NCI-H460 (cell line): ENCODE measurements at places on chromosomes 7 and 10.

DNA sequence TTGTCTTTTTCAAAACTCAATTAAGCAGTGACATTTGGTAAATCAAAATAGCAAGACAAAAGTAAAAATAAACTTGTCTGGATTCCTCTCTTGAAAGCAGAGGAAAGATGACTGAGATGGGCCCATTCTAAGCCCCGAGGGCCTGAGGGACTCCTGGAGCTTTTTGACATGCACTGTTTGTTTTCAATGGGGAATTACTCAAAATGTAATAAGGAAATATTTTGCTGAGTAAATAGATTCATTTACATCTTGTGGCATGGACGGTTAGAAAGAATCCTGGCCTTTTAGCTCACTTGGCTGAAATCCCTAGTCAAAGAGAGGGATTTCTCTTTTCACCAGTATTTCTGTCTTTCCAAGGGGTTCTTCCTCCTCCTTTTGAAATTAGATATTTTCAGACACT, 108.0 kb downstream of the MKX start:
- DNase-seq, result no peak

DNA sequence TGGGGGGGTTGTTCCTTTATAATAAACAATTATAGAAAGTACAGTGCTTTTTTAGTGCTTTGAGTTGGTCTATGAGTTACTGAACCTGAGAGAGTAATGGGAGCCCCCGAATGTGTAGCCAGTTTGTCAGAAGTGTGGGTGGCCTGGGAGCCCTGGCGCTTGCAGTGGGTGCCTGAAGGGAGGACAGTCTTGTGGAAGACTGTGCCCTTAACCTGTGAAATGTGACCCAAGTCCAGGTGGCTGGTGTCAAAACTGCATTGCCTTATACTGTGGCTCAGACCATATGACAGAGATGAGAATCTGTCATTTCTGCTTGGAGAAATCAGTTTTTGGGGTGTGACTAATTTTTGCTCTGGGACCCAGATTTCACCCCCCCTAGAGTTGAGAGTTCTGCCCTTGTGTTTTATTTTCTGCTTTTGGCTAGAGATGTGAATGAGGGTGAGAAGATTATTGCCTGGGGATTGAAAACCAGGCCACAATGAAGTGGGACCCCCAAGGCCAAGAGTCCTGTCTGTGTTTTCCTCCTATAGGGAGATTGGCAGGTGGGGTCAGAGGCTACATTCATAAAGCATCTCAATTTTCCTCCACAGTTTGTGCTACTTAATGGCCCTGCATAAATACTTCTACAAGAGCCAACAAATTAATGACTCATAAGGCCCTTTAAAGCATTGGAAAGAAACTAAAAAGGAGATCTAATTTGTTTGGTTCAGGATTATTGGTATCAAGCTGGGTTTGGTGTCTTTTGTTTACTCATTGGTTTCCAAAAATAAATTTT, 24.1 kb upstream of the CARD11 start:
- DNase-seq, result no peak

DNA sequence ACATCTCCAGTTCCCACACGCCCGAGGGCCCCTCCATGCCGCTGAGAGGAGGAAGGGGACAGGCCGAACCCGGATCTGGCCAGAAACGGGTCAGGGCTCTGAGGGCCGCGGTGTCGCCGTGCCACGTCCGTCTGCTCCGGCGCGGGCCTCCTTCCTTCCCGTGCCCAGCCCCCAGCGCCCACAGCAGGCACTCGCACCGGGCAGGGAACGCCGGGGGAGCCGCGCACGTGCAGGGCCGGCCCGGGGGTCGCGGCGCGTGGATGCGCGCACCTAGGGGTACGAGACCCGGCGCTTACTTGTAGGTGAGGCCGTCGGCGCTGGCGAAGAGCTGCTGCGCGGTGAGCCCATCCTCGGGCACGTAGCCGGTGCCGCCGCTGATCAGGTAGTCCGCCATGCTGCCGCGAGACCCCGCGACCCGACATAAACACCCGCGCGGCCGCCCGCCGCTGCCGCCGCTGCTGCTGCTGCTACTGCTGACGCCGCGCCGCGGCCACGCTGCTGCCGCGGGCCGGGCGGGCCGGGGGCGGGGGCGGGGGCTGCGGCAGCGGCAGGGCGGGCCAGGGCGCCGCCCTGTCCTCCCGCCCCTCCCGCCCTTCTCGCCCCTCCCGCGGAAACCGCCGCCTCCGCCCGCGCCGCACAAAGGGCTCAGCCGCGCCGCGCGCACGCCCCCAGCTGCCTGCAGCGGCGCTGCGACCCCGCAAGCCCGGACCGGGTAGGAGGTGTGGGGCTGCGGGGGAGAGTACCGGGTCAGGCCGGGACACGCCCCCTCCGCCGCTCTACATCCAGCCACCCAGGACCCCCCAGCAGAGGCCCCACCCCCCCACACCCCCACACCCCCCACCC, 4.1 kb downstream of the IMPDH1 start:
- peak; percentile 45 for DNase-seq

DNA sequence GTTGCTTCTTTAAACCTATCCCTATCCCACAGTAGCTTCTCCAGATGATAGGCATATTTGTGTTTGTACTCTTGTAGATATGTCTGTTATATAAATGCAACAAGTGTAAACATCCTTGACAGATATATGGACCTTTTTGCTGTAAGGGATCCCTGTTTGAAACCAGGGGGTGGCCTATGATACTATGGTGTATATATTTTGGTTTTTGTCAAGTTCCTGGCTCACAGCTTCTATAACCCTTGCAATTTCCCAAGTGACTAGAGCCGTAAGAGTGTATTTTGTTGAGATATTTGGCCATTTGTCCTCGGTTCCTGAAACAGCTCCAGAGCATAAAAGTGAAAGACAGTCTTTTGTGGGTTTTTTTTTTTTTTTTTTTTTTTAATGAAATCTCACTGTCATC, 9.7 kb downstream of the COMTD1 start:
- no peak for DNase-seq

DNA sequence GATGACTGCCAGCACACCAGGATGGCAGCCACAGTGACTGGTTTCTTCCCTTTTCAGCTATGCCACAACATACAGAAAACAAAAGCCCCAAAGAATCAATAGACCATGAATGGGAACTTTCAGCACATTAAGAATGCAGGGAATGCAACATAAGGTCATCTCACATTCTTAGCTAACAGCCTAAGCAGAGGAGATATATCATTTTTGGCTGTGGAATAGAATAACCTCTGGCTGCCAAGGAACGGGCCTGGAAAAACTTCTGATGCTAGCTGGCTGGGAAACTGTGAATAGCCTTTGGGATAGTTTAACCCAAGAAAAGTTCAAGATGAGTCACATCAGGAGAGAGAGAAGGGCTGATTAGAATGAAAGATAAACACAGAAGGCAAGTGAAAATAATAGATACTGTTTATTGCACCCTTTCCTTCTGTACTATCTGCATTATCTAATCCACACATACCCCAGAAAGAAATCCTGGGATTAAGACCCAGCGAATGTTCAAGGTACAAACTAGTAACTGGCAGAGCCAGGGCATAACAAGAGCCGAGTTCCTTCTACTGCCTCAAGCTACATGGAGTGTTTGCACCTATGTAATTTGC, 169.2 kb downstream of the SEMA3A start:
- DNase-seq, result peak; percentile 20

- DNase-seq, result no peak
Measured at GRCh38 chr7:78139335-78139734, 340.8 kb downstream of the PHTF2 start.

- no peak for DNase-seq
Measured at GRCh38 chr7:155948845-155949244, 136.6 kb upstream of the SHH start.

GRCh38 chr10:129971381-129972144, 7.5 kb upstream of the EBF3 start:
- DNase-seq, result peak; percentile 48

- no peak for DNase-seq
Measured at GRCh38 chr10:112801004-112801403, 149.0 kb upstream of the TCF7L2 start.

DNA sequence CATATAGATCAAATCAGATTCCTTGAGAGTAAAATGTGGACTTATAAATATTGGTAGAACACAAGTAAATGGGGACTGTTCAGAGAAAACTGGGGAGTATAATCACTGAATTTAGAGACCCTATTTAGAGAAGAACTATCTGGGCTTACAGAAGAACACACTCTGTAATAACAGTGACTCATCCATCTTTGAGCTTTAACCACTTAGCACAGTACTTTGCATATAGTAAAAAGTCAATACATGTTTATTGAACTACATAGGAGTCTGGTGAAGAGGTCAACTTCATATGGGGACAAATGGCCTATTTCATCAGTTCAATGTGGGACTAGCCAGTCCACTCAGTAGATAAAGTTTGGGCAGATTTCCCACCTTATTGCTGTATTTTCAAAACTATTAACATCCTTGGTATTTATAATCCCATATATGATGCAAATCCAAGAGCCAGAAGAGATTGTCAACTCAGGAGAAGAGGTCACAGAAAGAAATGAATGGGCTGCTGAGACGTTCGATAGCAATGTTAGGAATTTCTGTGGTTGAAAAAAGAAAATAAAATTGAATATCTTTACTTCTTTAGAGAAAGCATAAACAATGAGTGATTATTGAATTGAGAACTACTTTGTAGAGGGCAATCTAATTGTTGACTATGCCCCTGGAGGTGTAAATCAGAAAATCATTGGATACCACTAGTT, 119.3 kb upstream of the CACNA2D1 start:
- no peak for DNase-seq

DNA sequence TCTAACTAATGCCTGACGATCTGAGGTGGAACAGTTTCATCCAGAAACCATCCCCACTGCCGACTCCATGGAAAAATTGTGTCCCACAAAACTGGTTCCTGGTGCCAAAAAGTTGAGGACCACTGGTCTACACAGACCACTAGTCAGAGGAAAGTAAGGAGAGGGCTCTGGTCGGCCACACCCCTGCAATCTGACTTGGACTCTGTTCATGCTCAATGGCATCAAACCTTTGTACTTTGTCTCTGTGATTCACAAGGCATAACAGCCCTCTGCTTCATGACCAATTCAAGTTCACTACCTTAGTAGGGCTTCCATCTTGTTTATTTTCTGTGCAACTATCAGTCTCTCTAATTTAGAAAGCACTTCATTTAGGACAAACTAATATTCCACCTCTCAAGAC, 1.8 kb downstream of the TUBAL3 start:
- DNase-seq, result no peak

- no peak for DNase-seq
Measured at GRCh38 chr10:100730725-100731406, 14.5 kb upstream of the PAX2 start.

GRCh38 chr10:7485799-7486198, 75.0 kb upstream of the SFMBT2 start:
- DNase-seq, result no peak

GRCh38 chr7:85509476-85509875, 322.6 kb upstream of the SEMA3D start:
- no peak for DNase-seq

DNA sequence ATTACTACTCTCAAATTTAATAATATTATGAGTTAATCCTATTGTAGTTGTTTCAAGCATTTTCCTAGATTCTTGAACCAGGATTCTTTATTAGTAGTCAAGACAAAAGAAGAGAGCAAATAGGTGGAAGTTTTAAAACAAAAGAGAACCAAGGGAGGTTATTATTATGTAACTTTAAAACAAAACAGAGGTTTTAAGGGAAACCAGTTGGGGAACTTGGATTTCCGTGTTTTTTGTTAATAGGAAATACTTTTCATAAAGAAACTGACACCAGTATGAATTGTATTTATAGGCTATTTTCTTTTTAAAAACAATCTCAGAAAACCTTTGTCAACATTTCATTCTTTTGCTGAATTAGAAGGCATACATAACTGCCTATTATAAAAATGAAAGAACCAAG, 183.9 kb downstream of the WNT2 start:
- no peak for DNase-seq

- DNase-seq, result no peak
Measured at GRCh38 chr10:13853854-13854253, 267.1 kb downstream of the PRPF18 start.

DNA sequence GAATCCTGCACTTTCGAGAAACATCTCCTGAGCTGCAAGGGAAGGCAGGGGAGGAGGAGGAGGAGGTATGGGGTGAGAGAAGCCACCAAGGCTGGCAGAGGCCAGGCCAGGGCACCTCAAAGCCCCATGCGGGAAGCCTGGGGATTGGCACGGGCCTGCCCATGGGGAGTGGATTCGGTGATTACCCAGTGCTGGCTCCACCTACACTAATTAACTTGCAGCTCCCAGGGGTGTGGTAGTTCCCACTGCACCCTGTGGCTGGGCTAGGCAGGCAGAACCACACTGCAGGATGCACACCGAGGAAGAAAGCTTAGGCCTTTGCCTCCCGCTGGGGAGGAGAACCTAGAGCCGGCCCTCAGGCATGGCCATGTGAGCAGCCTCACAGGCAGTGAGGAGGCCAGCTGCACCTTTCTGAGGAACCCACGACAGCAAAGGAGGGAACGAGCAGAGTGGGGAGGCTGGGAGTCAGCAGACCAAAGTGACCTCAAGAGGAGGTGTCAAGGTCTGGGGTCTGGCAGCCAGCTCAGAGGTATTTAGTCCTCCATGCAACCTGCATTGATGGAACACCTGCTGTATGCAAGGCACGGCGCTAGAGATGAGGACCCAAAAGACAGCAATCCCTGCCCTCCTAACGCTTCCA, 27.2 kb downstream of the GRID1 start:
- DNase-seq, result no peak

DNA sequence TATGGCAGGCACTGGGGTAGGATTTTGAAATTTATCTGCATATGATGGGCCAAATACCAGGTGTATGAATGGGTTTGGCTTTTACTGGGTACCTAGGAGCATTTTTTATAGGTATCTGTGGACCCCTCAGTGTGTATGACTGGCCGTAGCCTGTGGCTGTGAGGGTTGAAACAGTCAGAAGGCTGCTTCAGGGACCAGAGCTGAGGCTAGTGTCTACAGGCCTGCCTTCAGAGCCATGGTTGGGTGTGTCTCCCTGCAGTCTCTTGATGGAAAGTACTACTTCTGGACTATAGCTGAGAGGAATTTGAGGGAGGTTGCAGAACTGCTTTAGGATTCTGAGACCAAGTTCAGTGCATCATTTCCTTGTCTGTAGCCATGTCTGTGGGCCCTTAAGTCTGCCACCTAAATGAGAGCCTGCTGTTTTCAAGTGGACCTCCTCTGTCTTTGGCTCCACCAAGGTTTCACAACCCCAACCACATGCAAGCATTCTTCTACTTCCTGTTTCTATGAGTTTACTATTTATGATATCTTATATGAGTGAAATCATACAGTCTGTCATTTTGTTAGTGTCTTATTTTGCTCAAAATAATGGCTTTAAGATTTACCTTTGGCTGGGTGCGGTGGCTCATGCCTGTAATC, 19.9 kb upstream of the ZNF138 start:
- DNase-seq, result no peak

GRCh38 chr10:7048061-7048460, 362.8 kb downstream of the SFMBT2 start:
- DNase-seq, result no peak

DNA sequence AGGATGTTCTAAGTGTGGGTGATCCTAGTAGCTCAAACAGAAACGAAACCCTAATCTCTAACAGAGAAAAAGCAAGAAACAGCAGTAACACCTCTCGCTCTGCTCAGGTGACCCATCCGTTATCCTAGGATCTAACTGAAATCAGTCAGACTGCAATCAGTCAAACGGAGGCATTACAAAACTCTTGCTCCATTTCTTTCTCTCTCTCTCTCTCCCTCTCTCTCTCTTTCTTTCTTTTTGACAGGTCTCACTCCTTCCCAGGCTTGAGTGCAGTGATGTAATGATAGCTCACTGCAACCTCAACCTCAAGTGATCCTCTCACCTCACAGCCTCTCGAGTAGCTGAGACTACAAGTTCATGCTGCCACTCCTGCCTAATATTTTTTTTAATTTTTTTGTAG, 1283.5 kb upstream of the CELF2 start:
- DNase-seq, result no peak
